ENCODE measurements at places on chromosomes 2 and 18.

- no peak for DNase-seq
Observed at GRCh38 chr2:133552821-133553220, 15.4 kb downstream of the NCKAP5 start.

GRCh38 chr2:226904592-226904991 is 68.7 kb downstream of the RHBDD1 start:
- DNase-seq, result no peak

DNA sequence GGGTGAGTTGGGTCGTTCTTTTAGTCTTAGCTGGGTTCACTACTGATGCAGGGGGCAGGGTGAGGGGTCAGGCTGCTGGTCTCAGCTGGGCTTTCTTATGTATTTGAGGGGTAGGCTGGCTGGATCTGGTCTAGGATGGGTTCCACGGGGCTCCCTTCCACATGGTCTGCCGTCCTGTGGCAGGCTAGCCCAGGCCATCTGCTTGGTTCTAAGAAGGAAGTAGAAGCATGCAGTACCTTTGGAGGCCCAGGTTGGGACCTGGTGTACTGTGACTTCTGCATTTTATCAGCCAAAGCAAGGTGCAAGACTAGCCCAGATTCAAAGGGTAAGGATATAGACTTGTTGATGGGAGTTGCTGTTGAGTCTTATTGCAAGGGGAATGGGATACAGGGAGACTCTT is 35.5 kb upstream of the MGAT5 start:
- DNase-seq, result no peak

DNA sequence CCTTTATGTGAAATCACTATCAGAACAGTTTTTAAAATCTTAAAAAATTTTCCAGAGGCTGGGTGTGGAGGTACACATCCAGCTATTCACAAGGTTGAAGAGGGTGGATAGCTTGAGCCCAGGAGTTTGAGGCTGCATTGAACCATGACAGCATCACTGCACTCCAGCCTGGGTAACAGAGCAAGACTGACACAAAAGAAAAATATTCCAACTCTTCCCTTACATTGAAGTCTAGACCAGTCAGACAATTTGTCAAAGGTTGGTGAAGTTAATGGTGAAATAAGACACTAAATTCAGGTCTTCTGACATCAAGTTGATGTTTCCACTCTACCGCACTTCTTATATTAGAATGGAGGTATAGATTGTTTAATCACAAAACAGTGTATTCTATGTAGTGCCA is 52.8 kb downstream of the HYCC2 start:
- DNase-seq, result no peak

GRCh38 chr18:10928772-10929373 is 220.5 kb downstream of the PIEZO2 start:
- no peak for DNase-seq

DNA sequence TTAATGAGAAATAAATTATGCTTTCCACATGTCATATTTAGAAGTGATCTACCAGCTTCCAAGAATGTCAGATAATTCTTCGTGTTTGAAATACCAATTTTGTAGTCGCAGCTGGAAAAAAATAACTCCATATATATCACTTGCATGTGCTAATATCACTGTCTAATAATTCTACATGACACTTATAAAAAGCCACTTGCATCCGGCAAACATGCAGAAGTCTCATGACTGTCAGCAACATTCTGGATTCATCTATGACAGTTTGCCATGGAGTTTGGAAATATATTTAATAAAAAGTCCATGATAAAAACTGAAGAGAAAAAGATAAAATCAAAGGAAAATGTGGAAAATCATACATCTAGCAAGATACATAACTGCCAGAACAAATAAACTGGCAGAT is 1784.4 kb downstream of the SUCLG1 start:
- DNase-seq, result no peak

- no peak for DNase-seq
Observed at GRCh38 chr2:141522048-141522447, 608.8 kb downstream of the LRP1B start.

DNA sequence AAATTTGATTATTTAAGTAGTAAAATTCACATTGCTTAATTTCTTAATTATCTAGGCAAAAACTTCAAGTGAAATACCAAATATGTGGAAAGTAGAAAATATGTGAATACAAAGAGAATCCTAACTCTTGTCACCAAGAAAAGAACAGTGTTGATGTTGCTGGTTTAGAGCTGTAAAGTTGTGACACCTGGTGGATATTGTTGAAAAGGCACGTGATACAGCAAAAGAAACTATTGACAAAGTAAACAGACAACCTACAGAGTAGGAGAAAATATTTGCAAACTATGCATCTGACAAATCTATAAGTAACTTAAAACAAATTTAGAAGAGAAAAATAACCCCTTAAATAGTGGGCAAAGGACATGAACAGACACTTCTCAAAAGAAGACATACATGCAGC is 25.6 kb upstream of the ZC3H15 start:
- no peak for DNase-seq

GRCh38 chr2:77831898-77832297 is 309.7 kb upstream of the LRRTM4 start:
- DNase-seq, result no peak

- DNase-seq, result no peak
Observed at GRCh38 chr2:44970846-44971450, 29.4 kb downstream of the SIX3 start.

GRCh38 chr2:103448495-103448894 is 686.7 kb downstream of the TMEM182 start:
- no peak for DNase-seq

DNA sequence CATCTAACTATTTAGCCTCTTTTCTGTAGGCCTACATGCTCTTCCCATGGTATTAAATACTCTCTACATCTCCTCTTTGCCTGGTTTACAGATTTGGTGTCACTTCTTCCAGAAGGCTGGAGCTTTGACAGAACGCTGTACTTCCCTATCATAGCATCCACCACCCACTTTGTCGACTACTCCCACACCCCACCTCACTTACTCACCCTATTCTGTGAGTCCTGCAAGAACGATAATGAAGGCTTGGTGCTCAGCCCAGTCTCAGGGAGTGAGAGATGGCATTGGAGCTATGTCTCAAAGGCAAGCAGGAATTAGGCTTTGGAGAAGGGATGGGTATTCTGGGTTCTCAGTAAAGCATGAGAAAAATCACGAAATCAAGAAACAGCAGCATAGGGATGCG is 20.3 kb upstream of the KDM3A start:
- DNase-seq, result no peak

DNA sequence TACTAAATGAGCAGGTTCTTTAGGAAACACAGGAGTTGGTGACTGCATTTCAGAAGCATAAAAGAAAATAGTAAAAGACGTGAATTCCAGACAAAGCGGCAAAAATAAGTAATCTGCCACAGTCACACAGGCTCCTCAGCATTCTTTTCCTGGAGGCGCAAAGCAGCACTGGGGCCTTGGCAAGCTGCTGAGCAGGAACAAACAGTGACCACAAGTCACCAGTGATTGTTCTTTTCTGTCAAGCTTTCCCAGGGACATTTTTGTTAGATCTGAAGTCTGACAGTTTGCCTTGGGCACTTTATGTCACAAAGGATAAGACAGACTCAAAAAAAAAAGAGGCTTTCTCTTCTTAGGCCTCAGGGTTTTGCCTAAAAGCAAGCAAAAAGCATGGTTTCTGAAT is 216.2 kb downstream of the CDH20 start:
- no peak for DNase-seq

- DNase-seq, result no peak
Observed at GRCh38 chr2:76579911-76580310, 869.2 kb upstream of the GCFC2 start.

DNA sequence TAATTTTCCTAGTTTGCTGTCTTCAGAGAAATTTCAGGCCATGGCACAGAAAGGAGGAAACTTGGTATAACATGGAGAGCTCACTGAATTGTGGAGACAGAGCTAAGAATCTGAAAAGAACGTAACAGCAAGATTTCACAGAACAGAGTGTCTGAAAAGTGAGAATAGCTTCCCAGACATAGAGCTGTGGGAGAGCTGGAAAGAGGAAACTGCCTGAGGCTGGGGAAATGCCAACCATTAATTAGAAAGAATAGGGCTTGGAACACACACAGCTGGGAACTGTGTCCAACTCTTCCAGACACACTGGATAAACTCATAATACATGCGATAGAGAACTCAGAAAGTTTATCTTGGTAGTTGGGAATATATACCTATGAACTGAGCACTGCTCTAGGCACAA is 51.6 kb upstream of the KYNU start:
- no peak for DNase-seq

GRCh38 chr2:202016579-202017227 is 17.0 kb upstream of the FZD7 start:
- no peak for DNase-seq

DNA sequence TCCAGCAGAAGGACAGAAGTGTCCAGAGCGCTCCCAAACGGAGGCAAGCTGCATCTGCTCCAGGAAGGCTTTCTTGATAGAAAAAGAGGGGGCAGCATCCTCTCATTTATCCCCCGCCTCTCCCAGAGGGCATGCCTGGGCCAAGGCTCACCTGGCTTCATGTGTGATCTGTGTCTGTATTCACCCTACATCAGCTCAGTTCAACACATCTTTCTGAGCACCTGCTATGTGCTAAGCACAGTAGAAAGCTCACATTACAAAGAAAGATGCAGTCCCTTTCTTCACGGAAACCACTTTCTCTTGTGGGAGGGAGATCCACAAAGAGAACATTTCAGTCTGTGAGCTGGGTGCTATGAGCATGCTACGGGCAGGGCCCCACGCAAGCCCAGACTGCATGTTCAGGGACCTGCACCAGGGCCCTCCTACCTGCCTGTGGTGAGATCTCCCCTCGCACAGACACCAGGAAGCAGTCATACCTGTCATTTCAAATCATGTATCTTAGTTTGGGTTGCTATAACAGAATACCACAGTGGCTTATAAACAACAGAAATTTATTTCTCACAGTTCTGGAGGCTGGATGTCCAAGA is 90.7 kb downstream of the PDCL3 start:
- DNase-seq, result no peak

GRCh38 chr2:31957354-31958139 is 53.3 kb downstream of the MEMO1 start:
- no peak for DNase-seq

DNA sequence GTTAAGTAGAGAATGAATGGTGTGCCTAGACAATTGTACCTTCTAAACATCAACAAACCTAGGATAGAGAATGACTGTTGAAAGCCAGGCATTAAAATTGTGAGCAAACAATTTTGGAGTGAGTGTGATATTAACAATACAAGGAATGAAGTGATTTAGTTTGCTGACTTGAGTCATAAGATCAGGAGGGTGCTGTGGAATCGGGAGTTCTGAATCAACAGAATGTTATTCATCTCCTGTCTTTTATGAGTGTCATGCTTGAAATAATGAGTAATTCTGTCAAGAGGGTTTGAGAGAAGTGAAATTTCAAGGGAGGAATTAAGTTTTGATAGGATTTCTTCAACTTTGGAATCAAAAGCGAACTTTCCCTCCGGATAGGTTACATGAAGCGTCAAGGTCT is 214.4 kb upstream of the DSEL start:
- no peak for DNase-seq

DNA sequence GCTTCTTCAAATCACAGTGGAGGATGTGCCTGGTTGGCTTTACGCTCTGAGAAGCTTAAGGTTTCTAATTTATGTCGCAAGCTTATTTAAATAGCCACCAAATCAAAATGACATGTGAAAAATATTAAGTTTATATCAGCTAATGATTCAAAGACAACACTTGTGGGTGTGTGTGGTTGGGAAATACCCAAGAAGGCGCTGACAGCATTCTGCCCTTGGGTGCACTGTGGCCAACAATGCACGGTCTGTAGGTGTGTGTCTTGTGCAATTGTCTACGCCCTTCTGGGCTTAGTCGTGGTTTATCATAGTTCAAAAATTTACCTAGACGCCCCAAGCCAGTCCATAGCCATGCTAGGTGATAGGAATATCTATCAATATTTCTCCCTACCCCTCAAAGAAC is 60.9 kb downstream of the KCTD1 start:
- no peak for DNase-seq

- DNase-seq, result no peak
Observed at GRCh38 chr2:126949775-126950174, 51.1 kb downstream of the TEX51 start.

DNA sequence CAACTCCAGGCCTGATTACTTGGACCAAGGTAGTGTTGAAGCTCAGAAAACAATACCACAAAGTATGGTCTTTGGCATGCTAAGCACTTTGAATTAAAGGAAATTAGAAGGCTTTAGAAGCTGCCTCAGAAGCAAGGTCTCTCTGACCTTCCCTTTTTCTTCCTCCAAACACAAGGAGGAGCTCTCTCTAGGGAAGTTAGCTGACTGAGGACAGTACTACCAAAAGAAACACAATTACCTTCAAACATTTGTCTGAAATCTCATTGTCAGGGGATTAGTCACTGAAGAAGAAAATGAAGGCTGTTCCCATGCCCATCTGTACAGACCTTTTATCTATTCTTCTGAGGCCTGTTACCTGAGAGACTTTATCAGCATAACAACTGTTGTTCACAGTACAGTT is 279.3 kb downstream of the CDH20 start:
- no peak for DNase-seq

DNA sequence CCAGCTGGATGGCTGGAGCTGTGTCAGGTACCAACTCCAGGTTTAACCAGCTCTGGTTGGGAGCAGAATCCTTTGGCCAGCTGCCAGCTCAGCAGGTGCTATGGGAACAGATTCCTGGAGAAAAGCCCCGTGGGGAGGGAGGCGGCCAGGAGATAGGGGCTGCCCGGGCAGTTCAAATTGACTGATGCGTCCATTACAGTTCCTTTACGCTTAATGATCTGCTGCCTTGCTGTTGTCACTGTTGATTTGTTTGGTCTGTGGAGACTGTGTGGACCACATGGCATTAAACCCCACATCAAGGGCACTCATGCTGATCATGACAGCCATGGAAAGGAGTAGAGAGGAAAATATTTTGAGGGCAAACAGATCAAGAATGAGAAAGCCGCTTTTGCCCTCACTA is 200.0 kb downstream of the TSN start:
- DNase-seq, result no peak

GRCh38 chr2:150125708-150126107 is 361.8 kb downstream of the RND3 start:
- no peak for DNase-seq

GRCh38 chr2:181389524-181389923 is 67.7 kb upstream of the ITGA4 start:
- DNase-seq, result no peak

GRCh38 chr18:59458575-59458974 is 99.5 kb upstream of the LMAN1 start:
- no peak for DNase-seq

GRCh38 chr2:204849892-204850291 is 304.6 kb downstream of the PARD3B start:
- DNase-seq, result no peak

GRCh38 chr2:64841461-64841860 is 147.7 kb upstream of the SLC1A4 start:
- DNase-seq, result no peak

- no peak for DNase-seq
Observed at GRCh38 chr18:28365411-28365831, 188.5 kb upstream of the CDH2 start.

DNA sequence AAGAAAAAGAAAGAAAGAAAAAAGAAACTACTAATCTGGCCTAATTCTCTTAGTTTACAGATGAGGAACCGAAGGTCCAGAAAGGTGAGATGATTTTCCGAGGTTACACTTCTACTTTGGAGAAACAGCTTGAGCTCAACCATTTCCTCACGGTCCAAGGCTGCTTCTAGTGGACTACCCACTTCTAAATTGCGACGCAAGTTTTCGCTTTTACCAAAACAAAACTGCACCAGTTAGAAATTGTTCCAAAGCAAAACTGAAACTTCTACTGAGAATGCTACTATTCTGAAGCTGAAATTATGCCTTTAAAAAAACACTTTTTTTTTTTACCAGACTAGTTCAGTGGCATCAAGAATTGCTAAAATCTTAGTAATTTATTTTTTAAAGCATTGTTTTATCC is 101.6 kb downstream of the INO80D start:
- DNase-seq, result peak; percentile 1
